Myocyte (in vitro differentiated cells): ENCODE measurements at places on chromosomes 2 and 18. TPM values are rescaled to one million over a fixed set of nuclear protein-coding genes. Genes with fewer than 3 reads are reported as not detected.

GRCh38 chr2:74261204-74261864, 62.9 kb downstream of the MTHFD2 start:
- peak; percentile 64 for DNase-seq

- no peak for DNase-seq
Measured at GRCh38 chr2:119160361-119160990, 1.9 kb upstream of the C1QL2 start.

- no peak for DNase-seq
Measured at GRCh38 chr2:151292141-151292540, 2.7 kb upstream of the NMI start.

GRCh38 chr2:136206613-136207012, 88.7 kb upstream of the CXCR4 start:
- DNase-seq: peak; percentile 9

Gene PER2
- total RNA-seq: 3.1 and 6.6 TPM in 2 replicates
